ENCODE measurements at places on chromosomes 16 and 17. TPM values are rescaled to one million over a fixed set of nuclear protein-coding genes. Genes with fewer than 3 reads are reported as not detected.

BAHCC1 gene
- total RNA-seq, result 14.2 TPM

CDK10 gene
- total RNA-seq, result 74.3 TPM

HLF gene
- 15.7 TPM for total RNA-seq

- no peak for DNase-seq
- H3K4me3 ChIP-seq, result no peak overlapping the region
- peaks cover 11% of the 10 kb centered on the region for H3K4me1 ChIP-seq
- no peaks in the 10 kb centered on the region for H3K36me3 ChIP-seq
- no peak overlapping the region for H3K27ac ChIP-seq
Observed at GRCh38 chr17:76276461-76277299, 11.5 kb downstream of the UBALD2 start.

DNA sequence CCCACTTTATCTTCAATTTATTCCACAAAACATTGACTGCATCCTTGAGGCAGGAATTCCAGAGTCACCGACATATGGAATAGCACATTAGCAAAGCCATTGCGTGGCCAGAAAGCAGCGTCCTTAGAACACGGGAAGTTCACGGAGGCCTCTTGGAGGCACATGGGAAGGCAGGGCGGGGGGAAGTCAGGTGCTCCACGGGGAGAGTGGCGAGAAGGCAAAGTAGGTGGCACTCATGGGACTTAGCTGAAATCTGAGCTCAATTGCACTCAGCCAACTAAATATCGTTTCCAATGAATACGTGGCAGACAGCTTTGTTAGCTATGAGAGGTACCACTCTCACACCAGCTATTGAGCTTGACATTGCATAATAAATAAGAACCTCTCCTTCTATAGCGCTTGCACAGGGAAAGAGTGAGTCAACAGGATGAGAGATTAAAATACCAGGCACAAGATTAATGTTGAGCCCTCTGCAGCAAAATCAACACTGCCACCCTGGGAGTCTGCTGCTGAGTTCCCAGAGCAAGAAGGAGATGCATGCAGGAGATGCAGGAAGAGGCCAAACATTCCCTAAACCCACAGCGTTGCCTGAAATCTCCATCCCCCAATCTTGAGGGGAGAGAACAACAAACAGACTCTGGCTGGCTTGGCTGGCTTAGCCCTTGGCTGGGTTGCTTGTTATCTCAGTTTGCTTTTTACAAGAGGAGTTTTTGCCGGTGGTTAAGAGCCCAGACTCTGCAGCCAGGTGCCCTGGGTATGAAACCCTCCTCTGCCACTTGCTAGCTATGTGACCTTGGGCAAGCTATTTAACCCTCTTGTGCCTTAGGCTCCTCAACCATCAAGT is 28.8 kb downstream of the ABCC12 start:
- no peaks in the 10 kb centered on the region for H3K36me3 ChIP-seq
- H3K4me3 ChIP-seq, result no peak overlapping the region
- no peak for DNase-seq
- H3K4me1 ChIP-seq, result no peaks in the 10 kb centered on the region

DNA sequence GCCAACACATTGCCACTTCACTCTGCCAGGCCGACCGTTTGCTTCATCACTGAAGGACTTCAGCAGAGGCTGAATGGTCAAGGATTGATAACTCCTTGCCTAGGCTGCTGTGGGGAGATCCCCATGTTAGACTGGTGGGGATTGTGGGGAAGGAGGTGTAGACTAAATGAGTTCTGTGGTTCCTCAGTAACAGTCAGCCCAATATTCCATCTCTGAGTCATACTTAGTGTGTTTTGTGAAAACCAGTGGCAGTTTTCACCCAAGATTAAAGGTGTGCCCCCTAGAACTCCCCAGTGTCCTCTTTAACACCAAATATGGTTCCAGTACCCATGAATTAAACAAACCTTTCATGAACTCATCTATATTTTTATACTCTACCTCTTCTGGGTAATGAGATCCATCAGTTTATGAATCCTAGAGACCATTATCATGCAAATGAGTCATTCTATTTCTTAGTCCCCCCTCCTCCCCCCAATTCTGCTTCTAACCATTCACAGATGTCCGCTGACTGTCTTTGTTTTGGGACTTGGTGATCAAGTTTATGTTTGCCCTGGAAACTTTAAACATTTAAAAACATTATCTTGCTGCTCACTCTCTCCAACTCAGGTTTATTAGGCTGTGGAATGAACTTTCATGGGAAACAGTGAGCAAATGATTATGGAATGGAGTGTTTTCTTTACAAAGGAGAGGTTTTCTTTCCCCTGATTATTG is 66.8 kb upstream of the GAS7 start:
- H3K36me3 ChIP-seq, result no peaks in the 10 kb centered on the region
- no peak for DNase-seq
- no peak overlapping the region for H3K4me3 ChIP-seq
- H3K27ac ChIP-seq, result no peak overlapping the region

DNA sequence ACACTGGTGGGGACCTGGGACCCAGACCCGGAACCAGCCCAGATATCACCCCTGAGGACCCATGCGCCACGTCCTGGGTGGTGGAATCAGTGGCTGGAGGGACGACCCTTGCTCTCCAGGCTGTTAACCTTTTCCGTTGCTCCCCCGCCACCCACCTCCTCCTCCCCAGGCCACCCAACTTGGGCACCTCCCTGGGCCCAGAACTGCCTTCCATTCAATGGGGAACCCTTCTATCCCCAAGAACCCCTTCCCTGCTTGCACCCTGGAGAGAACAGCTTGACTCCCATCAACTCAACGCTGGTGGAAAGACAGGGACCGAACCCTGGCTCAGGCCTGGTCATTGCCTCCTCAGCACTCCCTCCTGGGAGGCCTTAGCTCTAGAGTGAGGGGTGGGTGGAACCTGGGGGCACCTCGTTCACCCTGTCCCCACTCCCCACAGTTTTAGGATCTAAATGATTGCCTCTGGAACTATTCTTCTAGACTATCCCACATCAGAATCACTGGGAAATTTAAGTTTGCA is 5.7 kb upstream of the IL32 start:
- no peaks in the 10 kb centered on the region for H3K27me3 ChIP-seq
- H3K36me3 ChIP-seq, result no peaks in the 10 kb centered on the region
- peak overlapping the region; percentile 80 for H3K27ac ChIP-seq
- H3K4me3 ChIP-seq, result no peak overlapping the region
- peaks cover 30% of the 10 kb centered on the region for H3K4me1 ChIP-seq
- DNase-seq, result no peak

GRCh38 chr17:72193391-72194106 is 72.7 kb downstream of the SOX9 start:
- DNase-seq, result no peak
- H3K36me3 ChIP-seq, result no peaks in the 10 kb centered on the region
- H3K27ac ChIP-seq, result no peak overlapping the region
- H3K4me3 ChIP-seq, result no peak overlapping the region

RPH3AL gene
- 61.3 TPM for total RNA-seq

DNA sequence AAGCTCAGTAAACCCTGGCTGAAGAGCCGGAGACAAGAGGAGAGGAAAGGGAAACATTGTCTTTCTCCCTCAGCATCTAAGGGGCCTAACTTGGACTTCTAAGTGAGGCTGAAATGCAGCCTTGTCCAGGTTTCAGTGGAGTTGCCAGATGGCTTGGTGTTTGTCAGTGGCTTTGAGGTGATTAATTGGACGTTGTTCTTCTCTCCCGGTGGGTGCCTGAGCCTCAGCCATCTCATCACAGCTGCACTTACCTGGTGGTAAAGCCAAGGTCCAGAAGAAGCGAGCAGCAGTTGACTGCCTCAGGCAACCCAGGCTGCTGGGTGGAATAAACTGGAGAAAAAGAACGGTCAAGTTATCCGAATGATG is 202.2 kb upstream of the NLRP1 start:
- no peak overlapping the region for H3K27ac ChIP-seq
- H3K27me3 ChIP-seq, result no peaks in the 10 kb centered on the region
- no peaks in the 10 kb centered on the region for H3K36me3 ChIP-seq
- H3K4me3 ChIP-seq, result no peak overlapping the region
- no peak for DNase-seq

GRCh38 chr17:47841488-47842291 is 617 bp upstream of the SCRN2 start:
- H3K27ac ChIP-seq, result peak overlapping the region; percentile 78
- H3K36me3 ChIP-seq, result no peaks in the 10 kb centered on the region
- peaks cover 34% of the 10 kb centered on the region for H3K4me1 ChIP-seq
- no peak for DNase-seq
- H3K27me3 ChIP-seq, result peaks cover 14% of the 10 kb centered on the region
- peak overlapping the region; percentile 74 for H3K4me3 ChIP-seq

SLC13A2 gene
- total RNA-seq, result 49.7 TPM

DNA sequence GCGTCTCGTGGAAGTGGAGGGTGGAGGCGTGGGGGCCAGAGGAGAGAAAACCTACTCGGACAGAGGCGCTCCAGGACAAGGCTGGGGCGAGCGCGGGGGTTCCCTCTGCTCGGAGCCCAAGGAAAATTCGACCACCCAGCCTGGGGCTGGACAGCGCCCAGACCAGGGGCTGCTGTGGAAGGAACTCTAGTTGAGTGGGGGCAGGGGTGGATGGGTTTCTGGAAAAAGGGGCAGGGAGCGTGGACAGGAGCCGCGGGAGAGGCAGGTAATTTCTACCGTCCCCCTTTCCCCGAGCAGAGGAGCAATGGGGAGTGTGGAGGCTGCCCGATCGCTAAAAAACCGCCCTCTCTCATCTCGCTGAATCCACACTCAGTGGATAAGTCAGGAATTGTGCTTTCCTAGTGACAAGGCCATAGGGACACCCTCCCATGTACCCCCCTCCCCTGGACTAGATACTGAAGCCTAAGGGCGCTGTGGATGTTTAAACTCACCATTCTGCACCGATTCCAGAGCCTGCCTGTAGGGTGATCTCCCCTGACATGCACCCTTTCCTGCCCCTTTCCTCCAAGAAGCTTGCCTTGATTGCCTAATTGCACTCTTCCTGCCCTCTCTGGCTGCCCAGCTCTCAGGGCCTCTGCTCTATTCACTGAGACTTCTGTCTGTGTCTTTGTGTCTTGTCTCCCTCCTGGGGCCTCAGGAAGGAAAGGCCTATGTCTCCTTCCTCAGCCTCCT is 90.7 kb upstream of the TMEM97 start:
- peaks cover 16% of the 10 kb centered on the region for H3K4me1 ChIP-seq
- no peaks in the 10 kb centered on the region for H3K36me3 ChIP-seq
- peaks cover 32% of the 10 kb centered on the region for H3K27me3 ChIP-seq
- DNase-seq, result no peak

DNA sequence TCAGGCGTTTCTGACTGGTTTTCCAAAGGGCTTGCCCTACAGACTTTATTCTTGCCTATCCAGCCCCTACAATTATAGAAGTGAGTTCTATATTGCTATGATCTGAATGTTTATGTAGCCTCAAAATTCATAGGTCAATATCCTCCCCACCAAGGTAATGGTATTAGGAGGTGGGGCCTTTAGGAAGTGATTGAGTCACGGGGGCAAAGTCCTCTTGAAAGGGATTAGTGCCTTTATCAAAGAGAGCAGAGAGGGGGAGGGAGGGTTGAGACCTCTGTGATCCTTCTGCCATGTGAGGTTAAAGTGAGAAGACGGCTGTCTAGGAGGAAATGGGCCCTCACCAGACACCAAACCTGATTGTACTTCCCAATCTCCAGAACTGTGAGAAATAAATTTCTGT is 931 bp upstream of the CPHXL start:
- DNase-seq, result no peak
- H3K36me3 ChIP-seq, result no peaks in the 10 kb centered on the region
- H3K27ac ChIP-seq, result no peak overlapping the region
- H3K27me3 ChIP-seq, result no peaks in the 10 kb centered on the region

MGAT5B gene
- not detected for total RNA-seq

DNA sequence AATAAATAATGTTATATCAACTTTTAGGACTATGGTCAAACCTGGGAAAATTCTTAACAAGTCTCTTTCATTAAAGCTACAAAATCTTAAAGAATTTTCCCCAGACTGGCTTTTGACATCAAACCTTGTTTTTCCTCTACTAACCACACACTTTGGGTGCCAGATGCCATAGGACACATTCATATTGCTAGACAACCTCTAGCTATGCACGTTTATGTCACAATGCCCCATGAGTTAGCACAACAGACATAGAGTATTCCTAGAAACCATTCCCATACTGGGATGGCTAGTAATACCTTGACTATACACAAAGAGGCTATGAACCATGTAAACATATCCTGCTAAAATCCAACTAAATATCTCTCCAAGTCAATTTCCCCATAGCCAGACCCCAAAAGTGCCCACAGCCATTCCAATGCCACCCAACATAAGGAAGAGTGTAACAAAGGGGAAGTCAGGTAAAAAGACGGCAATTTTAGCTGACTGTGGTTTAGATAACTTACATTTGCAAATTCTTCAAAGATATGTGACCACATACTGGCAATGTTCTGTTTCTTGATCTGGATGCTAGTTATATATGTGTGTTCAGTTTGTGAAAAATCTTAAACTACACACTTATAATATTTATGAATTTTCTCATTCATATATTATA is 23.4 kb downstream of the SMURF2 start:
- peaks cover 26% of the 10 kb centered on the region for H3K4me1 ChIP-seq
- DNase-seq, result no peak
- H3K27ac ChIP-seq, result no peak overlapping the region
- no peaks in the 10 kb centered on the region for H3K27me3 ChIP-seq
- no peak overlapping the region for H3K4me3 ChIP-seq
- no peaks in the 10 kb centered on the region for H3K36me3 ChIP-seq

- no peak for DNase-seq
- H3K27me3 ChIP-seq, result peaks cover 9% of the 10 kb centered on the region
- H3K4me1 ChIP-seq, result no peaks in the 10 kb centered on the region
- no peaks in the 10 kb centered on the region for H3K36me3 ChIP-seq
Observed at GRCh38 chr17:48438516-48439061, 8.6 kb upstream of the SKAP1 start.

Data from transverse colon (tissue), 4 donors.